ENCODE measurements at places on chromosomes 16 and 17.

- no peak for DNase-seq
Measured at GRCh38 chr16:49757559-49758069, 98.3 kb downstream of the ZNF423 start.

GRCh38 chr16:87311387-87311786 is 5.8 kb downstream of the C16orf95 start:
- DNase-seq = no peak

- DNase-seq = no peak
Measured at GRCh38 chr16:87687998-87688529, 77.7 kb downstream of the KLHDC4 start.

- DNase-seq = no peak
Measured at GRCh38 chr17:438191-438590, 85.6 kb upstream of the RPH3AL start.

DNA sequence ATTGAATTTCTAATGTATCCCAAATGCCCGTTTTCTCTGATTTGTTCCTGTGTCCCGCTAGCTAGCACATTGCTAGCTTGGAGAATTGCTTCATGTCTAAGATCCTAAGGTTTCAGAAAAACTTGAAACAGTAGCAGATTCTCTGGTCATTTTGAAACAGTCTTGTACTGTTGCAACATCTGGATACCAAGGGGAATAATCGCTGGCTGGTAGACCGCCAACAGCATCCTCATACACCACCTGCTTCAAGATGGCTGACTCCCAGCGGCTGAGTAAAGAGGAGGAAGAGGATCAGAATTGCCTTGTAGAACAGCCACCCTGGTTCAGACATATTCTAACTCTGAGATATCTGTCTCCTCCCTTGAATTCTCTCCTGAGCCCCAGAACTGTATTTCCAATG is 226.7 kb upstream of the ELAC2 start:
- no peak for DNase-seq

- no peak for DNase-seq
Measured at GRCh38 chr17:77246110-77247047, 105.6 kb downstream of the SEC14L1 start.

- no peak for DNase-seq
Measured at GRCh38 chr16:1326946-1327618, 6.4 kb upstream of the BAIAP3 start.

DNA sequence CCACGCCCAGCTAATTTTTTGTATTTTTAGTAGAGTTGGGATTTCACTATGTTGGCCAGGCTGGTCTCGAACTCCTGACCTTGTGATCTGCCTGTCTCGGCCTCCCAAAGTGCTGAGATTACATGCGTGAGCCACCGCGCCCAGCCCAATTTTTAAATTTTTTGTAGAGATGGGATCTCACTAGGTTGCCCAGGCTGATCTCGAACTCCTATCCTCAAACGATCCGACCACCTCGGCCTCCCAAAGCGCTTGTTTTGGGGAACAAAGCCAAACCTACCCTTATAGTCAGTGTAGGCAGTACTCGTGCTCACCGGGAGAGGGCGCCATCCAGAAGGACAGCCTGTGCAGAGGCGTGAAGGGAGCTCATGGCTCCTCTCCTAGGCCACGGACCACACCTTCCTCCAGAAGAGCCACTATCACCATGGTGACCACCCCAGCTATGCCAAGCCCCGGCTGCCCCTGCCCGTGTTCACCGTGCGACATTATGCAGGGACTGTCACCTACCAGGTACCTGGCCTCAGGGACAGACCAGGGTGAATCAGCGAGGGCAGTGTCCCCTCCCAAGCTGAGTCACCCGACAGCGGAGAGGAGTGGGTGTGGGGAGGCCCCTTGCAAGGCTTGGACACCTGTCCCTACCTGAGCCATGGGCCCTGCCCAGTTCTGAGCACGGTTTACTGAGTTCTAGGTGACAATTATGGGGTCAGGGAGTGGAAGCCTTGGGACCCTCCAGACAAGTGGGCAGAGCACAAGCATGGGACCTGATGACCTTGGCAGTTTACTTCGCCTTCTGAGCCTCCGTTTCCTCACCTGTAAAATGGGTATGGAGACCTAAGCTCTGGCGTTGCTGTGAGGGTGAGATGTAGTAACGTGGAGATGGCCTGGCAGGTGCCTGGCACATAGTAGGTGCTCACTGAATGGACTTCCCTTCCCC is 13.7 kb downstream of the MYO15B start:
- DNase-seq = peak; percentile 46

DNA sequence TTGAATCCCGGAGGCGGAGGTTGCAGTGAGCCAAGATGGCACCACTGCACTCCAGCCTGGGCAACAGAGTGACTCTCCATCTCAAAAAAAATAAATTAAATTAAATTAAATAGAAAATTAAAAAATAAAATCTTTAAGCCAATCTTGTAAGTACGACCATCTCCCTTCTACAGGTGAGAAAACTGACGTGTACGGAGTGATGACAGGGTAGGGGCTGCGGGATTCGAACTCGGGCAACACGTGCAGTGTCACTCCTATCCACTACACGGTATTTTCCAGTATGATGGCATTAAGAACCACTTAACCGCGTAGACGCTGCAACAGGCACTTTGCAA is 762 bp downstream of the WDR59 start:
- DNase-seq = no peak

- DNase-seq = no peak
Measured at GRCh38 chr17:55286681-55287589, 22.2 kb downstream of the HLF start.

DNA sequence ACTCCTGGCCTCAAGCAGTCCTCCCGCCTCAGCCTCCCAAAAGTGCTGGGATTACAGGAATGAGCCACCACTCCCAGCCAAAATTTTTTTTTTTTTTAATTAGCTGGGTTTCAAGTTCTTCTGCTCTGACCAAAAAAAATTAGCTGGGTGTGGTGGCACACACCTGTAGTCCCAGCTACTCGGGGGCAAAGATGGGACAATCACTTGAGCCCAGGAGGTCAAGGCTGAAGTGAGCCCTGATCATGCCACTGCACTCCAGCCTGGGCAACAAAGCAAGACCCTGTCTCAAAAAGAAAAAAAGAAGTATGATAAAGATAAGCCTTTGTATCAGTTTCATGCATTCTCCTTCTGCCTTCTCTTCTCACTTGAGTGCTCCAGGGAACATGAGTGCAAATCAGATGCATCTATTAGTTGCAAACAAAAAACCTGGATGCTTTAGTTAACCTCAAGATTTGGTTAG is 1.9 kb downstream of the NQO1 start:
- DNase-seq = no peak

DNA sequence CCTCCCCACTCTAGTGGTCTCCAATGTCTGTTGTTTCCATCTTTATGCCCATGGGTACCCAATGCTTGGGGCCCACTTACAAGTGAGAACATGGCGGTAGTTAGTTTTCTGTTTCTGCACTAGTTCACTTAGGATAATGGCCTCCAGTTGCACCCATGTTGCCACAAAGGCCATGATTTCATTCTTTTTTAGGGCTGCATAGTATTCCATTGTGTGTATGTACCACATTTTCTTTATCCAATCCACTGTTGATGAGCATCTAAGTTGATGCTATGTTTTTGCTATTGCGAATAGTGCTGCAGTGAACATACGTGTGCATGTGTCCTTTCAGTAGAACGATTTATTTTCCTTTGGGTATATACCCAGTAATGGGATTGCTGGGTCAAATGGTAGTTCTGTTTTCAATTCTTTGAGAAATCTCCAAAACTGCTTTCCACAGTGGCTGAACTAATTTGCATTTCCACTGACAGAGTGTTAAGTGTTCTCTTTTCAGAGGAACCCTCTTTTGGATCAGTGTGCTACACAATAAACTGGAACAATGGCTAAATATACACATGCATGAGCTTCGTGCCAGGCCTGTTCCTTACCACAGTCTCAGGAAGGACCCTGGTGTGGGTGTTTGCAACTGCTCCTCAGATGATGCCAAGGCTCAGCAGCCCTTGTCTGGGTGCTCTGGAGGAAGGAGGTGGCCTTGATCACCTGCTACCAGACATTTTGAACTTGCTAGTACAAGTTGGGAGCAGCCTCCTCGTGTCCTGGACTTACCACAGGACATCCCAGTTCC is 34.4 kb downstream of the KNOP1 start:
- DNase-seq = no peak

- no peak for DNase-seq
Measured at GRCh38 chr17:4535667-4536258, 19.4 kb downstream of the MYBBP1A start.

DNA sequence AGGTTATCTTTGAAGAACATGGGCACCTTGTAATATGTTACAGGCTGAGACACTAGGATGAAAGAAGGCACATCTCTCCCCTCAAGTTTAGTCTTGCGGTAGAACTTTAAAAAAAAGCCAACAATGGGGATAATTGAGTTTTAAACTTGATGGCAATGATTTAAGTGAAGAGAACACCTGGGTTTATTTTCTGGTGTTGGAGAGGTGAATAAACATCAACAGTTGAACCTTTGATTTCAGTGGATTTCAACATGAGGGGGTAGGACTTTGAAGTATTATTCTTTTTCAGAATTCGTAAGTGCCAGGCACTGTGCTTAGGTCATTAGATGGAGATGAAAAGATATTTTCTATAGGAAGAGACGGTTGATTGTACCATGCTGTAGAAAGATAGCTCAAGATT is 22.3 kb downstream of the HAPSTR1 start:
- DNase-seq = no peak

GRCh38 chr17:3036800-3037199 is 26.6 kb downstream of the OR1D5 start:
- no peak for DNase-seq

- DNase-seq = no peak
Measured at GRCh38 chr17:38425031-38425430, 3.2 kb upstream of the ARHGAP23 start.

DNA sequence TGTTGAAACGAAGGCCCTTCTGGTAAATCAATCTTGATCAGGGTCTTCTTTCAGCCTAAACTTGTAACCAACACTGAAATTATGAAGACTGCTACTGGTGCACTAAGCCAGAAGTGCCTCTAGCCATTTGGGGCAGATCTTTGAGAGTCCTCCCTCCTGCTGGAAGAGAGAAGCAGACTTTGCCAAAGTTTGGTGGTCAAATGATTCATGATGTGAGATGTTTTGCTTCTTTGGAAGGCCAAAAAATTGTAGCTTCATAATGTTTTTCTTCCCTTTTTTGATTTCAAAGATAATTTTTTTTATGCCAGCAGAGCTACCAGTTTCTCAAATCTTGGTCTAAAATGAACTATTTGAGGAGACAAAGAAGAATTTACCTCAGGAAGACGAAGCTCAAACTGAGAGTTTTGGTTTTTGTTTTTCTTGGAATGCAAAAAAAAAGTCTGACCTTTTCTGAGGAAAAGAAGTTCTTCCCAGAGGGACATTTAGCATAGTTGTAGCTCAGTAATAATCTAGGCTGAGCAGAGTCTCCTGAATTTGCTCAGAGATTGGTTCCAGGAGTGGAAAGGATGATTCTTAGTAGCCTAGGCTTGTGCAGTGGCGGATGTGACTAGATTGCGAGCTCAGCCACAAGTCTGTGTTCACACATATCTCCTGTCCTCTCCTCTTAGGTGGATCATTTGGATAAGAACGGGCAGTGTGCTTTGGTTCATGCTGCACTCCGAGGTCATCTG is 50.9 kb downstream of the CYB561 start:
- no peak for DNase-seq

- peak; percentile 50 for DNase-seq
Measured at GRCh38 chr16:50781043-50781442, 39.2 kb downstream of the CYLD start.

- DNase-seq = no peak
Measured at GRCh38 chr17:34725008-34725407, 145.6 kb downstream of the TMEM132E start.

DNA sequence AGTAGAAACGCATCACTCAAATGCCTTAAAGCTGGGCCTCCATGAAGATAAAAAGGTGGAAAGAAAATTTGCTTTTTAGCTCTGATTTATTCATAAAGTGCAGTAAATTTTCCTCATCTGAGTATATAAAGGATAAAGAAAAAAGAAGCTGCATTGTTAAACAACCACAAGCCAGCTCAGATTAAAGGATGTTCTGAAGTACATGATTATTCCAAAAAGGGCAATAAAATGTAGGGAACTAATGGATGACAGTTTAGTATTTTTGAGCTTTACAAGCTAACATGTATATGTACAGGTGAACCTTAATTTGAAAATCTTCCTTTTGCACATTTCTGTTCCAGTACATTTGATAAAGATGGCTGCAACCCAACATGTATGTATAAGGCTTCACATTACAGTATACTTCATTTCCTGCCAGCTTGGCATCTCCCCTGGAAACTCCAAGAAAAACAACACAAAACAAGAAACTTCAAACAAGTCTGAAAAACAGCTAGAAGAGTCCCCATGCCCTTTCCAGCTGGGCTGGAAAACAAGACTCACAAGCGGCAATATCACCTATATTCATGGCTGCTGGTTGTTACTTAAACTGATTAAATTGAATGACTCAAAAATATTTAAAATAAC is 225.7 kb downstream of the CEP112 start:
- DNase-seq = no peak

DNA sequence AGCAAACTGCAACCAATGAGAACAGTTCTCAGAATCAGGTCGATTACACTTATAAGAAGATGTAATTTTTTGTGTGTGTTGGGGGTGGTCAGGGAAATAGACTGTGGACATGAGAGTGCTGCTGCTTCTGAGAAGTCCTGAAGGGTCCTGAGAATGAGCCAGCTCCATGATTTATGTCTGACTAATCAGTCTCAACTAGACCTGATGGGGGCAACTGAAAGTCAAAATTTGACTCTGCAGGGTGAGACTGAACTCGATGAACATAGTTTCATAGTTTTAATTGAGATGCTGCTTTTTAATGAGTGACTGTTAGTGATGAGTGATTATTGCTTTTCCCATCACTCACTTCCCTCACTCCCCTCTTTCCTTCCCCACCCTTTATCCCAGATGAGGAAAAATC is 37.3 kb downstream of the SMARCE1 start:
- DNase-seq = no peak

DNA sequence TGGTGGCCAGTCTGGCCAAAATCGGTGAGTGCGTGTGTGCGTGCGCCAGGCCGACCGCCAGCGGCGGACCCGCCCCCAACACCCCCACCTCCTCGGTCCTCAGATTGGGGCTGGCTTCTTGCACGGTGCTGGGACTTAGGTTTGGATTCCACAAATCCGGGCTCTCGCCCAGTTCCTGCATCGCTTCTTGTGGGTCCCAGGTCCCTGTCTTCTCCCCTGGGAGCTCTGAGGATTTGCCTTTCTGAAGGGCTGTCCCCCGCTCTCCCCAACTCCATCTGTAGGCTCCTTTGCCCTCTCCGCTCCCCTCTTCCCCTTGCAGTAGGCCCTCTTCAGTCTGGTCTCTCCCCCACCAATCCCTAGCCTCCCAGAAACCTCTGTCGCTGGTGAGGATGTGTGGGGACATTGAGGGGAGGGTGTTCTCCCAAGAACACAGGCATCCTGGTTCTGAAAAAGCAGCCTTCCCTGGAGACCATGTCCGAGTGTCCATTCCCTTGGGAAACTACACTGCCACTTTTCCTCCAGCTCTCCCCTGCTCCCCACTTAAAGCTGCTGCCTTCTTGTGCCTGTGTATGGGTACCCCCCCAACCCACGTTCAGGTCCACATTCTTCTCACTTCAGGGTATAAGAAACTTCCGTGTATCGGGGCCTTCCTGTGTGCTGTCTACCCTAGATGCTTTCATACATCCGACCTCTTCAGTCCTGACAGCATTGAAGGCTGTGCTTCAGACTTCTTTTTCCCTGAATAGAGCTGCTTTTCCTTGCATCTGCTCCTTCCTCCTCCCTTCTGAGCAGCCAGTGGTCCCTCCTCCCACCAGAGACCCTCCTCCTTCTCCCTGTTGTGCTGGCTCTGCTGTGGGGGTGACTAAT is 632 bp downstream of the SLC9A5 start:
- no peak for DNase-seq

All from CD4-positive, alpha-beta memory T cell (primary cell).